ENCODE measurements at places on chromosomes 7 and 10.

GRCh38 chr10:109934958-109935793, 11.9 kb upstream of the XPNPEP1 start:
- peak overlapping the region; percentile 94 for H3K27ac ChIP-seq
- no peaks in the 10 kb centered on the region for H3K36me3 ChIP-seq
- H3K4me3 ChIP-seq: peak overlapping the region; percentile 74
- no peak for DNase-seq
- H3K4me1 ChIP-seq: peaks cover 26% of the 10 kb centered on the region
- H3K27me3 ChIP-seq: peaks cover 6% of the 10 kb centered on the region

DNA sequence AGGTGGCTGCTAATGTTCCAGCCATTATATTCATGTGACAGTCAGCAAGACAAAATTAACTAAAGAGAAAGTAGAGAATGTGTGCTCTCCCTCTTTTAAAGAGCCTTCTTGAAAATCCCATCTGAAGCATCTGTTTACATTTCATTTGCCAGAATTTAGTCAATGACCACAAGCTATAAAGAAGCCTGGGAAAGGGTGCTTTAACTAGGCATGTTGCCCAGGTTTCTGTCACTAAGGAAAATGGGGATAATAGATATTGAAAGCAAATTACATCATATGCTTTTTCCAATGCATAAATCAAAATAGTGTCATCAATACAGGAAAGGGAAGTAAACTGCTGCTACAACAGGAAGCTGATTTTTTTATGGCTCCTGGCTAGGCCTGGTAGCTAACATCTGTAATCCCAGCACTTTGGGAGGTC, 67.7 kb downstream of the ELAPOR2 start:
- peaks cover 7% of the 10 kb centered on the region for H3K27me3 ChIP-seq
- no peak overlapping the region for H3K27ac ChIP-seq
- no peak for DNase-seq
- no peak overlapping the region for H3K4me3 ChIP-seq
- H3K36me3 ChIP-seq: no peaks in the 10 kb centered on the region
- no peaks in the 10 kb centered on the region for H3K4me1 ChIP-seq

- peak overlapping the region; percentile 96 for H3K4me3 ChIP-seq
- H3K27ac ChIP-seq: peak overlapping the region; percentile 93
- DNase-seq: no peak
- peaks cover 16% of the 10 kb centered on the region for H3K36me3 ChIP-seq
- H3K27me3 ChIP-seq: no peaks in the 10 kb centered on the region
Observed at GRCh38 chr7:35694161-35694783, 663 bp downstream of the HERPUD2 start.

- peaks cover 2% of the 10 kb centered on the region for H3K27me3 ChIP-seq
- no peak overlapping the region for H3K27ac ChIP-seq
- H3K4me1 ChIP-seq: no peaks in the 10 kb centered on the region
- DNase-seq: no peak
Observed at GRCh38 chr10:46992803-46993561, 81.8 kb downstream of the PTPN20 start.

GRCh38 chr7:43076606-43077005, 35.8 kb upstream of the HECW1 start:
- H3K27me3 ChIP-seq: peaks cover 3% of the 10 kb centered on the region
- no peak overlapping the region for H3K27ac ChIP-seq

- H3K36me3 ChIP-seq: peaks cover 2% of the 10 kb centered on the region
- peak overlapping the region; percentile 22 for H3K4me3 ChIP-seq
- H3K27me3 ChIP-seq: peaks cover 8% of the 10 kb centered on the region
- peaks cover 35% of the 10 kb centered on the region for H3K4me1 ChIP-seq
Observed at GRCh38 chr7:73560109-73560835, 2.8 kb upstream of the BCL7B start.

DNA sequence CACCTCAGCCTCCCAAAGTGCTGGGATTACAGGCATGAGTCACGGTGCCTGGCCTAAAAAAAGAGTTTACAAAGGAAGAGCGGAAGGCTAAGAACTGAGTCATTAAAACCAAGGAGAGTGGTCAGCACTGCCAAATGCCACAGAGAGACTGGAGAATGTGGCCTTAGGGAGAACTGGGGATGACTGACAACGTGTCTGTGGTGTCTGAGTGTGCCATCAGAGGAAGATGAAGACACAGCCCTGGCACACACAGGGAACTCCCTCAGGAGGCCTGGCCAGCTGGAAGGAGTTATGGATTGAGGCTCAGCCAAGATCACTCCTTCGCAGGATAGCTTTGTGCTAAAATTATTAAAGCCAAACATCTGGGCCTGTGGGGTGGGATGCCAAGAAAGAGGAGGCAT, 3.9 kb upstream of the INA start:
- H3K36me3 ChIP-seq: no peaks in the 10 kb centered on the region
- H3K27me3 ChIP-seq: peaks cover 31% of the 10 kb centered on the region
- DNase-seq: no peak
- no peaks in the 10 kb centered on the region for H3K4me1 ChIP-seq
- H3K4me3 ChIP-seq: no peak overlapping the region

- no peak overlapping the region for H3K27ac ChIP-seq
- H3K36me3 ChIP-seq: peaks cover 5% of the 10 kb centered on the region
- H3K27me3 ChIP-seq: peaks cover 2% of the 10 kb centered on the region
- H3K4me1 ChIP-seq: peaks cover 38% of the 10 kb centered on the region
- DNase-seq: no peak
- no peak overlapping the region for H3K4me3 ChIP-seq
Observed at GRCh38 chr10:124616040-124616835, 127.9 kb downstream of the FAM53B start.

GRCh38 chr7:150820148-150820547, 19.6 kb downstream of the TMEM176A start:
- H3K4me3 ChIP-seq: no peak overlapping the region
- no peak for DNase-seq
- H3K4me1 ChIP-seq: no peaks in the 10 kb centered on the region
- H3K27ac ChIP-seq: no peak overlapping the region

GRCh38 chr10:22891797-22892196, 36.1 kb upstream of the ARMC3 start:
- H3K36me3 ChIP-seq: no peaks in the 10 kb centered on the region

- H3K27me3 ChIP-seq: no peaks in the 10 kb centered on the region
- no peak overlapping the region for H3K4me3 ChIP-seq
- DNase-seq: no peak
- no peaks in the 10 kb centered on the region for H3K36me3 ChIP-seq
Observed at GRCh38 chr10:58913717-58914116, 262.7 kb upstream of the PHYHIPL start.

- peaks cover 10% of the 10 kb centered on the region for H3K4me1 ChIP-seq
- peak overlapping the region; percentile 8 for H3K27ac ChIP-seq
- no peaks in the 10 kb centered on the region for H3K27me3 ChIP-seq
- DNase-seq: no peak
Observed at GRCh38 chr7:101953248-101953819, 135.9 kb downstream of the CUX1 start.

GRCh38 chr7:137996386-137996851, 5.5 kb downstream of the CREB3L2 start:
- H3K27ac ChIP-seq: no peak overlapping the region
- H3K36me3 ChIP-seq: peaks cover 37% of the 10 kb centered on the region
- DNase-seq: no peak
- no peaks in the 10 kb centered on the region for H3K27me3 ChIP-seq
- peaks cover 64% of the 10 kb centered on the region for H3K4me1 ChIP-seq

GRCh38 chr7:13910805-13911551, 78.5 kb downstream of the ETV1 start:
- DNase-seq: no peak
- peaks cover 17% of the 10 kb centered on the region for H3K4me1 ChIP-seq
- H3K27me3 ChIP-seq: no peaks in the 10 kb centered on the region

DNA sequence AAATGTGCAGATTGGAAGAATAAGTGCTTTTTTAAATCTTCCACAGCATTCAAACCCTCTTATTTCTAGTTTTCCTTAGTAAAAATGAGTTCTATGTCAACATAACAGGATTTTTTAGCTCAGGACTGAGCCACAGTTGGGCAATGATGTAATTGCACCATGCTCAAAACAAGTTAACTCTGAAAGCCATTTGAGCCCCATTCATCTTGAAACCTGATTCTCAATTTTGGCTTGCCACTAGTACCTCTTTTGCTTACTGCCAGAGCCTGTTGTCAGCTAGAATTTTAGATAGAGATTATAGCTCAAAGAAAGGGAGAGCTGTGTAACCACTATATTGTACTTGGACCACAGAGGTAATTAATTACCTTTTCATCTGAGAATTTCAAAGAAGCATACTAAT, 1028.5 kb upstream of the PHF14 start:
- H3K4me1 ChIP-seq: no peaks in the 10 kb centered on the region
- no peaks in the 10 kb centered on the region for H3K27me3 ChIP-seq
- no peaks in the 10 kb centered on the region for H3K36me3 ChIP-seq
- H3K27ac ChIP-seq: no peak overlapping the region
- H3K4me3 ChIP-seq: no peak overlapping the region

GRCh38 chr10:46266306-46266985, 20.4 kb upstream of the ANTXRL start:
- no peak overlapping the region for H3K4me3 ChIP-seq
- no peaks in the 10 kb centered on the region for H3K27me3 ChIP-seq
- H3K4me1 ChIP-seq: peaks cover 12% of the 10 kb centered on the region
- peaks cover 7% of the 10 kb centered on the region for H3K36me3 ChIP-seq
- H3K27ac ChIP-seq: peak overlapping the region; percentile 63
- DNase-seq: no peak

DNA sequence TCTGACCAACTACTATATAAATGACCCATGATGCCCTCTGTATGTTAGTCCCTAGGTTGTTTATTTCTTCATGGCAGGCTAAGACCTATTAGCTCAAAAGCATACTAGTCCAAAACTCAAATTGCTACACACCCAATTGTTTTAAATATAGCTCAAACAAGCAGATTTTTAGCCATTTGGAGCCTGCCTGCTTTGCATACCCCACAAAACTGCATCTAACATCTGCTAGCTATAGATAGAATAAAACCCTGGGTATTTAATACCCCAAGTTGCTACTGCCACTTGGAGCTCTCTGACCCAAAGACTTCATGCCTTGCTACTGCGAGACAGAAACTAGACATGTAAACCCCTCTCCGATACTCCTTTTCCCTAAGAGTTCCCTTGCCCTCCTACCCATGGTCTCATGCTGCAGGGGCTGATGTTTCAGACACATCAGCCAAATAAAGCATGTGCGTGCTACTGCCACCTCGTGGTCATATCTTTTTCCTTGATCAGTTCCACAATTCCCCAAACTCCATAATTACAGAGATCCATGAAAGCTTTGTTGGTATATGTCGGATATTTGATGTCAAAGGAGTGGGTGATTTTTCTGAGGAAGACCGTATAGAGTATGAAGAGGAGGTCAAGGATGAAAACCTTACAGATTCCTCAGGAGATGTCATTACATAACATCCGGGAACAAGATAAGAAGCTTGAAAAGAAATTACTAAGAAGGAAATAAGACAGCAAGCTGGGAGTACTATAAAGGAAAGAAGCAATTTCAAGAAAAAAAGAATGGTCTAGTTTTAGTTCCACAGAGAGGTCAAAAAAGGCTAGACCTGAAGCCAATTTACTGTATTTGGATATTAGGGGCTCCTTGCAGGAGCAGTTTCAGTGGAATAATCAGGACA, 386.6 kb downstream of the SH2D4B start:
- H3K4me3 ChIP-seq: no peak overlapping the region
- no peak for DNase-seq
- peaks cover 8% of the 10 kb centered on the region for H3K27me3 ChIP-seq
- no peak overlapping the region for H3K27ac ChIP-seq
- H3K4me1 ChIP-seq: no peaks in the 10 kb centered on the region

DNA sequence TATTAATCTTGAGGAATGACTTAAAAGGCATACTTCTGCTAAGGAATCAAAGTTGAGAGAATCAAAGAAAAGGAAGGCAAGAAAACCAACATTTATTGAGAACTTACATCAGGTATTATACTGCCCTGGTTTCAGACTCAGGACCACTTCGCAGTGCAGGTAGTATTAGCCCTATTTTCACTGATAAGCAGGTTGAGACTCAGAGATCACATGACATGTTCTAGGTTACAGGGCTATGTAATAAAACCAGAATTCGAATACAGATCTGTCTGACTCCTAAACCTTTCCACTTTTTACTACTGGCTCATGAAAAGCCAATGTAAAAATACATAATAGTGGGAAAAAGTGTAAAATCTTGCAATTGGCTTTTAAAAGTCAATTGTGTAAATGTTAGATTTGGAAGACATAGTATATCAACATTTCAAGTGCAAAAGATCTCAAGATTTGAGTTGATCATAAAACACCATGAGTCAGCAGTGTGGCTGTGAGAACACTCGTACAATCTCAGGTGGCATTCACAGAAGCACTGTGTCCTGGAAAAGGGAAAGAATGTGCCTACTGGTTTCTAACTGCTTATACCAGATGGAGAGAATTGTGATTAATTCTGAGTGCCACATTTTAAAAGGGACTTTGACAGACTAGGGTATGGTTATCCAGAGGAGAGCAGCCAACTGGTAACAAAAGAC, 195.8 kb upstream of the MKLN1 start:
- H3K27ac ChIP-seq: no peak overlapping the region
- peaks cover under 1% of the 10 kb centered on the region for H3K36me3 ChIP-seq
- peaks cover 6% of the 10 kb centered on the region for H3K4me1 ChIP-seq
- no peak overlapping the region for H3K4me3 ChIP-seq
- DNase-seq: no peak
- peaks cover 8% of the 10 kb centered on the region for H3K27me3 ChIP-seq

DNA sequence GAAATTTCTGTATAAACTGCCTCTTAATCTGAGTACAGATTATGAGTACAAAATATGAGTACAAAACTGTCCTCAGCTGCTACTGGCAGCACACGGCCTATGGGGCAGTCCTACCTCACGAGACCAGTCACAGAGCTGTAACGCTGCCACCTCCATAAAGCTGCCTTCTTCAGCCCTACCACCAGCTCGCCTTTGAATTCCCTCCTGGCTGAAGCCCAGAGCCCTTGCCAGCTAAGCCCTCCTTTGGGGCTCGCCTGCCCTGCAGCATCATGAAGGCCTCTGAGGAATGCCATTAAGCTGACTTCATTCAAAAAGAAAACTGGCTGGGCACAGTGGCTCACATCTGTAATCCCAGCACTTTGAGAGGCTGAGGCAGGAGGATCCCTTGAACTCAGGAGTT, 180.0 kb upstream of the SH2B2 start:
- H3K4me3 ChIP-seq: no peak overlapping the region
- H3K27me3 ChIP-seq: no peaks in the 10 kb centered on the region

GRCh38 chr7:825386-825785, 6.9 kb upstream of the SUN1 start:
- H3K4me3 ChIP-seq: no peak overlapping the region
- peaks cover 9% of the 10 kb centered on the region for H3K4me1 ChIP-seq
- H3K27ac ChIP-seq: no peak overlapping the region
- H3K27me3 ChIP-seq: no peaks in the 10 kb centered on the region
- no peak for DNase-seq

GRCh38 chr7:139838876-139839275, 9.8 kb downstream of the TBXAS1 start:
- DNase-seq: no peak
- H3K27me3 ChIP-seq: peaks cover 2% of the 10 kb centered on the region
- H3K27ac ChIP-seq: no peak overlapping the region
- H3K4me3 ChIP-seq: no peak overlapping the region
- H3K4me1 ChIP-seq: peaks cover 7% of the 10 kb centered on the region
- H3K36me3 ChIP-seq: peaks cover 5% of the 10 kb centered on the region

Data from activated T-helper 1 cell treated with anti-CD3 and anti-CD28 coated beads, Interleukin-12 subunit alpha, Interleukin-12 subunit beta, Interleukin-2, Interleukin-4 antibody, amounts not matched to agents 30 ng/mL and 10 ng/mL and 1 ng/mL, durations not matched to agents 14 hours and 24 hours and 36 hours (primary cell).